Esophagus muscularis mucosa (tissue), 4 donors: ENCODE measurements at places on chromosomes 3 and 15. TPM values are rescaled to one million over a fixed set of nuclear protein-coding genes. Genes with fewer than 3 reads are reported as not detected.

CAPN3 gene
- total RNA-seq = 2.7 TPM

DNA sequence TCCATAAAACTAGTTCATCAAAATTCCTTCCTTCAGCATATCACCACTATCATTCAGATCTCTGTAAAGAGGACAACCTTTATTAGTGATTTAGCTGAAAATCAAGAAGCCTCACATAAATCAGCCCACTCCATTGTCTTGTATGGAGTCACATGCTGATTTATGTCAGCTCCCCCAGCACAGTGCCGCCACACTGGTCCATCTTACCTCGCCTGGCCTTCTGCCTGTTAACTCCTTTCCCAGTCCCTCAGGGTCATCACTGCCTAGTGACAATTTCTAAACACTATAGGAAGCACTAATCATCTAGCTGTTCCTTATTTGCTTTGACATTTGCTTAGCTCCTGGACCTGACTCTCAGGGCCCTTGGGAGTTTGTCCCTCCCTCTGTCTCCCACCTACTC is 75.4 kb downstream of the PLCL2 start:
- H3K27ac ChIP-seq = no peak overlapping the region
- H3K4me1 ChIP-seq = no peaks in the 10 kb centered on the region

DNA sequence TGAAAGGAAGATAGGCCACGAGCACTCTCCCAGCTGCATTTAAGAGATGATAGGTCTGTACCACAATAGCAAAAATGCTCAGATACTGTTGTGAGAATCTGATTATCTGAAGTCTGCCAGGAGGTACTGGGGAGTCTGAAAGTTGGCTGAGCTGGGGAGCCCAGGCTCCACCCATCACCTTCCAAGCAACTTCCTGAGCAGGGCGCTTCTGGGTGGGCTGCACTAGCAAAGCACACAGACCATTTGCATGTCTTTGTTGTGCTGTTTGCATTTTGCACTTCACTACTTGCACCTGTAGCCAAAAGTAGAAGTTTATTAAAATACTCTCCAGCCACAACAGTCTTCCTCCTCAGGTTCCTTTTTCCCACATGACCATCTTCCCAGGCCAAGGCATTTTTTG is 133.2 kb downstream of the ALDH1A2 start:
- H3K27ac ChIP-seq = no peak overlapping the region
- peaks cover 5% of the 10 kb centered on the region for H3K27me3 ChIP-seq
- no peaks in the 10 kb centered on the region for H3K4me1 ChIP-seq
- no peak for DNase-seq
- no peaks in the 10 kb centered on the region for H3K36me3 ChIP-seq
- H3K4me3 ChIP-seq = no peak overlapping the region

PAK6 gene
- 0.52 TPM for total RNA-seq

DNA sequence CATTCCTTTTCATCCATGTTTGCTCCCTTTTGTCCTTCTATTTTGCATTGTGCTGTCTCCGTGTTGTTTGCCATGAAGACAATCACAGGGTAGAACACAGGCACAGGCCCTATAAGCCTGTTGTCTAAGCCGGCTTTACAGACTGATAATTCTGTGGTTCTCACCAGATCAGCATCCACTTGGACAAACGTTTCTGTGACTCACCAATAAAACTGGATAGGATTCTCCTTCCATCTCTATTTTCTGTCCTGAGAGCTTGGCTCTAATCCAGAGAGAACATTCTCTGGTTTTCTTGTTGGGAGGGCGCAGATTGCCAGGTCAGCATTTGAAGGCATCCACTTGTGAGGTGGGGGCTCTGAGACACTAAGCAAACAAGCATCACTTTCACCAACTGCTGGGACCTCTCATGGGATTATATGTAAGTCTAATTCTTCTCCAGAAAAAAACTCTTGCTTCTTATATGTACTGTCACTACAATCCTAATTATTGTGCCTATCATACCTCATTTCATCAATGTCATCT is 101.6 kb downstream of the ERC2 start:
- H3K27me3 ChIP-seq = no peaks in the 10 kb centered on the region
- H3K4me1 ChIP-seq = no peaks in the 10 kb centered on the region
- no peaks in the 10 kb centered on the region for H3K36me3 ChIP-seq
- DNase-seq = no peak
- H3K27ac ChIP-seq = no peak overlapping the region

DNA sequence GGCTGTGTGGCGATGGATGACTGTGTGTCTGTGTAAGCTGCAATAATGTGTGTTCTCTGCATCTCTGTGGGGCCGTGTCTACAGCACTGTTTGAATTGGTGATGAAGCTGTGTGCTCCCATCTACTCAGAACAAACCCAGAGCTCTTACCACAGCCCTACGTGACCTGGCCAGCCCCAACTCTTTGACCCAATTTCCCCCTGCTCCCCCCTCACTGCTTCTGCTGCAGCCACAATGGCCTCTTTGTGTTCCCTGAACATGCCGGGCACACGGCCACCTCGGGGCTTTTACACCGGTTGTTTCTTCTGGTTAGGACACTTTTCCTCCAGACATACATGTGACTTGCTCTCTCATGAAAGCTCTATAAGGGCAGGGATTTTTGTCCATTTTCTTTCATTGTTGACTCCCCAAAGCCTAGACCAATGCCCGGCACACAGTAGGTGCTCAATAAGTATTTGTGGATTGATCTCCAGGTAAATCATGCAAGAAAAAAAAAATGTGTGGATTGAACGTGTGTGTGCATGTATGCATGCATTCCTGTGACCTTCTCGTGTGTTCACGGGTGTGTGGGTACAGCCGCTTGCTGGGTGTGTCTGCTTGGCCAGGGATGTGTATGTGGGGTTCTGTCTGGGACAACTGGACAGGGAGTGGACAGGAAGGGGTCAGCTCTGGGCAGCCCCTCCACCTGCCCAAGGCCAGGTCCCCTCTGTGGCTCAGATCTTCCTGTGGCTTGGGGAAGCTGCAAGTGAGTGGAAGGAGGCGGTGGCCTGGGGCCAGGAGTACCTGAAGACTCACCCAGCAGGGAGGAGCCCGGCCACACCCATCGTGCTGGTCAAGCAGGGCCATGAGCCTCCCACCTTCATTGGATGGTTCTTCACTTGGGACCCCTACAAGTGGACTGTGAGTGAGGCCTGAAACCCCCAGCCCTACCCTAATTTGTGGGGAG is 14.8 kb downstream of the VILL start:
- H3K27me3 ChIP-seq = no peaks in the 10 kb centered on the region
- DNase-seq = no peak
- H3K36me3 ChIP-seq = peaks cover 61% of the 10 kb centered on the region
- peaks cover 22% of the 10 kb centered on the region for H3K4me1 ChIP-seq
- H3K4me3 ChIP-seq = no peak overlapping the region
- H3K27ac ChIP-seq = peak overlapping the region; percentile 18

BFSP2 gene
- total RNA-seq = not detected

DNA sequence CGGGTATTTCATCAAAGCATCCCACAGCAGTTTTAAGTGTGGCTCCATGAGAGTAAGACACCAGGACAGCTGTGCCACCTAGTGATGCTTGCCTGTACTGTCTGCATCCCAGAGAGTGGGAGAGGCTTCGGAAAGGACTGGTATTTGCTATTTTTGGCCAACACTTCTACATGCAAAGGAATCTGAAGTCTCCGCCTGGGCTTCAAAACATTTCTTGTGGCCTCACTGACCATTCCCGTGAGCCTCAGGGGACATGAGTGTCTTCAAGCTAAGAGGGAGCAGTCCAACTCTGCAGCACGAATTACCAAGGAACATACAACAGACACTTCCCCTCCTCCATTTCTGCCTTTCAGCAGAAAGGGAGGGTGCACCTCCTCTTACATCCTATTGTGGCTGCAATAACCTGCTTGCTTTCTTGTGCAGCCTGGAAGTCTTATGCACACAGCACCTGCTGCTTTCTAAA is 177.5 kb downstream of the RORA start:
- H3K4me1 ChIP-seq = peaks cover 19% of the 10 kb centered on the region
- peak; percentile 91 for DNase-seq
- H3K4me3 ChIP-seq = no peak overlapping the region
- H3K36me3 ChIP-seq = no peaks in the 10 kb centered on the region

P3H2 gene
- 28.1 TPM for total RNA-seq

DNA sequence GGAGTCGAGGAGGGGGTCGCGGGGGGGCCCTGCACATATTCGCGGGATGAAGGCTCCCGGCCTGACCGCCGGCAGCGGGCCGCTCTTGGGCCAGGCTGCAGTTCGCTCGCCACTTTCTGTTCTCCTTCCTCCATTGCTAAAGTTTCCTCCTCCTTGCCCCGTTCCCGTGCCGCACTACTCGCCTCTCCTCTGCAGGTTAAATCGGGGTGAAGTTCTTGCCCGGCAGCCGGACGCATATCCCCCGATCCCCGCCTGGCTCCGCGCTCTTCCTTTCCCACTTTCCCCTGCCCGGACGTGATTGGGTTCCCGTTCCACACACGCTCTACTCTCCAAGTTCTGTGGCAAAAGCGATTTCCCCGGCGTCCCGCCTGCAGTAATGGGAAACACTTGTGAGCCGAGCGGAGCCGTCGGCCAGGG is 556 bp downstream of the CRYBG3 start:
- DNase-seq = no peak
- H3K27ac ChIP-seq = peak overlapping the region; percentile 92

- no peak overlapping the region for H3K27ac ChIP-seq
- no peak overlapping the region for H3K4me3 ChIP-seq
- H3K27me3 ChIP-seq = no peaks in the 10 kb centered on the region
- no peaks in the 10 kb centered on the region for H3K36me3 ChIP-seq
Measured at GRCh38 chr3:46300461-46300789, 53.5 kb upstream of the CCR2 start.

DNA sequence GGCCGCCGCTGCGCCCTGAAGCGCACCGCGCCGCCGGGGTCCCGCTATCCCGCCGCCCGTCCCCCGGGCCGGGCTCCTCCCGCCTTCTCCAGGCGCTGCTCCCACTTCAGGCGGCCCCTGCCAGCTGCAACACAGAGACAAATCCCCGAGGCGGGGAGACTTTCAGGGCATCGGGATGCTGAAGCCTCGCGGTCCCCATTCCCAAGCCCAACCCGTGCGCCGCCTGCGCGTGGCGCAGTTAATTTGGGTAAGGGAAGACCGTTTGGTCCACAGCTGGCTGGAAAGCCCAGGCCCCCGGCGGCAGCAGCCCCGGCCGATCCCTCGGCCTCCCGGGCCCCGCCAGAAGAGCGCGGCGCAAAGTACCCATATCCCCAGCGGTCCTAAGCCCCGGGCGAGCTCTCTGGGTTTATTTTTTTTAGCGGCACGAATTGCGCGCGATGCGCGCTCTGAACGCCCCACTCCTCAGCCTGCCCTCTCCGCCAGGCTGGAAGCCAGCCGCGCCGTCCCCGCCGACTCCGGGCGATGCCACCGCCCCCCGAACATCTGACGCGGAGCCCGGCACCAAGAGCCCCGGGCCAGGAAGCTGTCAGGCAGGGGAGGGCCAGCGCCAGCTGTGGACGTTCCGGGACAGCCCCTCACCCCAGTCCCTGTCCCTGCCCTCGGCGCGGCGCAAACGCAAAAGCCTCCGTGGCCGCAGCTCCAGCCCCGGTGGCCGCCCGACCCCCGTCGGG is 517 bp downstream of the FBN1 start:
- no peaks in the 10 kb centered on the region for H3K4me1 ChIP-seq
- DNase-seq = no peak
- H3K27ac ChIP-seq = peak overlapping the region; percentile 95
- H3K4me3 ChIP-seq = peak overlapping the region; percentile 90
- H3K36me3 ChIP-seq = no peaks in the 10 kb centered on the region
- H3K27me3 ChIP-seq = no peaks in the 10 kb centered on the region

DNA sequence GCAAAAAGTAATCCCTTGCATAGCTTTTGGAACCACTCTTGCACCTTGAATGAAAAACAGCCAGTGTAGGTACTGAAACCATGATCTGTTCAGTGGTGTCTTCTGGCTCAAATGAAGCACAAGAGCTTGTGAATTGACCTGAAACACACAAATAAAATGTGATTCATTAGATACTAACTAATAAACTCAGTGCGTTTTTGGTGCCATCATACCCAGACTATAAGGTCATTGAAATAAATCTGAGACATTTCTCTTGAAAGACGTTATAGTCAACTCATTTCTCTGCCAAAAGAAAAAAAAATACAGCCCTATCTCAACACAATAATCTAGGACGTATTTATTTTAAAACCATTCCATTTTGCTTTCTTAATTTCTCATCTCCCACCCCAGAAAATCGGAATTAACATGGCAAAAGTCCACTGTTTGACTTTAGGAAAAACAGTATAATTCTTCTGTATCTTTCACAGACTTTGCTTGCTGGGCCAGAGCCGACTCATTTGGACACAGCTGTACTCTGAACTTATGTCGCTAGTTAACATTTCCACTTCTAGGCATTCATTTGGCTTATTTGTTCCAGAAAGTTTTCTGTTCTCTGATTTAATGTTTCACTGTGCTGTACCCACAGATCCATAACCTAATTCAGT is 284.9 kb upstream of the TBL1XR1 start:
- peaks cover 61% of the 10 kb centered on the region for H3K4me1 ChIP-seq
- H3K36me3 ChIP-seq = no peaks in the 10 kb centered on the region
- no peaks in the 10 kb centered on the region for H3K27me3 ChIP-seq
- no peak overlapping the region for H3K4me3 ChIP-seq

- DNase-seq = no peak
- no peaks in the 10 kb centered on the region for H3K36me3 ChIP-seq
- H3K27ac ChIP-seq = no peak overlapping the region
- H3K4me3 ChIP-seq = no peak overlapping the region
Measured at GRCh38 chr15:53835309-53835708, 75.8 kb upstream of the WDR72 start.

DNA sequence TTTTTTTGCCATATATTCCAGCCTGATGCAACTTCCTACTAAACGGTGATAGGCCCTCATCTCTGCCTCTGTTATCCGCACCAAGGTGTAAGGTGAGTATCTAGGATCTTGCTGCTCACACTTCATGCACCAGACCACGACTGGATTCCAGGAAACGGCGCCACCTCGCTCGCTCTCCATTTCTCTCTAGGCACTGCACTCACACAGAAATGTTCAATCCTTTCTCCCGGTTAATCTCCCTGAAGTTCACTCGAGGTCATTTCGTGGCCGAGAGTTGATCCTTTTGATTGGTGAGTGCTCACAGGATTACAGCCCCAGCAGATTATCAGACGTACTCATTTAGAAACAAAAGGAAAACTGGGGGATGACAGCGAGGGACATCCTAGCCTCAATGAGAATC is 28.1 kb downstream of the MCF2L2 start:
- no peak overlapping the region for H3K27ac ChIP-seq
- no peak for DNase-seq
- H3K4me1 ChIP-seq = no peaks in the 10 kb centered on the region
- no peaks in the 10 kb centered on the region for H3K27me3 ChIP-seq
- H3K36me3 ChIP-seq = no peaks in the 10 kb centered on the region
